ENCODE measurements at places on chromosomes 11 and 22. TPM values are rescaled to one million over a fixed set of nuclear protein-coding genes. Genes with fewer than 3 reads are reported as not detected.

DNA sequence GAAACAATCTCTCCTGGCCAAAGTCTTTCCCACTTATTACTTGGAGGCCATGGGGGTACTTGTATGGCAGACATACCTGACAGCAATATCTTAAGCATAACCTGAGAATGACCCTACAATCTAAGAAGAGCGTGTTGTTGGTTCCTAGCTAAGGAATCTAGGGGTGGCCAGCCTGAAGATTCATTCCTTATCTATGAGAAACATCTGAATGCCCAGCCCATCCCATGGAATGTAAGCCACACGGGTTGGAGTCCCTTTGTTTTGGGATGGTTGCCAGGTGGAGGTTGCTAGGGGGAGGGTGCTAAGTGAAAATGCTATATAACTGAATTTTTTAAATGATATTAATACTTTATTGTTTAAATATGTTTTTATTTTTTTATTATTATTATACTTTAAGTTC, 725.0 kb downstream of the ETS1 start:
- DNase-seq: no peak
- no peak overlapping the region for H3K4me3 ChIP-seq
- no peaks in the 10 kb centered on the region for H3K36me3 ChIP-seq
- H3K27me3 ChIP-seq: no peaks in the 10 kb centered on the region
- no peaks in the 10 kb centered on the region for H3K4me1 ChIP-seq

DNA sequence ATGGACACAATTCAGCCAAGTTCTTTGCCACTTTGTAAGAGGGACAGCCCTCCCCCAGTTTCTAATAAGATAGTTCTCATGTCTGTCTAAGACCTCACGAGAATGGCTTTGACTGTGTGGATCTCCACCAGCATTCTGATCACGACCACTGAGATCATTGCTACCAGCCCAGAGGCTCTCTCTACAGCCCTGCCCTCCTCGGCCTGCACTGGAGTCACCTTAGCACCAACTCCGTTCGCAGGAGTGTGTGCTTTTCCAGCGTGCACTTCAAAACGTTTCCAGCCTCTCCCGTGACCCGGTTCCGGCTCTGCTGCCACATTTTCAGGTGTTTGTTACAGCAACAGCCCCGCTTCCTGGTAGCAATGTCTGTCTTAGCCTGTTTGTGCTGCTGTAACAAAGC, 26.2 kb downstream of the TSPAN32 start:
- no peak for DNase-seq
- H3K27me3 ChIP-seq: no peaks in the 10 kb centered on the region
- H3K27ac ChIP-seq: no peak overlapping the region
- H3K36me3 ChIP-seq: no peaks in the 10 kb centered on the region

- H3K36me3 ChIP-seq: no peaks in the 10 kb centered on the region
- H3K27me3 ChIP-seq: no peaks in the 10 kb centered on the region
- DNase-seq: no peak
- no peak overlapping the region for H3K4me3 ChIP-seq
- H3K4me1 ChIP-seq: peaks cover 5% of the 10 kb centered on the region
- no peak overlapping the region for H3K27ac ChIP-seq
Measured at GRCh38 chr11:76742902-76743301, 40.3 kb upstream of the TSKU start.

DNA sequence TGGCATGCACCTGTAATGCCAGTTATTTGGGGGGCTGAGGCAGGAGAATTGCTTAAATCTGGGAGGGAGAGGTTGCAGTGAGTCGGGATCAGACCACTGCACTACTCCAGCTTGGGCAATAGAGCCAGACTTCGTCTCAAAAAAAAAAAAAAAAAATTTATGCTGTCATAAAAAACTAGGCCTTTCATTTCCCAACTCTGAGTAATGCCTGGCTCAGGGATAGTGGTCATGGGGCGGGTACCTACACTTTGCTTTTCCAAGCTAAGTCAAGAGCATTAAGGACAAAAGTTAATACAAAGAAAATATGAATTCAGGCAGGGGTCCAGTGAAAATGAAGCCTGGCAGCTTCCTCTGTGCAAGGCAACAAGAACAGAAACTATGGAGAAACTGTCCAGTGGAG, 16.3 kb downstream of the CPSF7 start:
- DNase-seq: no peak
- H3K27me3 ChIP-seq: no peaks in the 10 kb centered on the region
- H3K27ac ChIP-seq: no peak overlapping the region
- H3K4me1 ChIP-seq: peaks cover 12% of the 10 kb centered on the region

Gene ELF5
- total RNA-seq: not detected

DNA sequence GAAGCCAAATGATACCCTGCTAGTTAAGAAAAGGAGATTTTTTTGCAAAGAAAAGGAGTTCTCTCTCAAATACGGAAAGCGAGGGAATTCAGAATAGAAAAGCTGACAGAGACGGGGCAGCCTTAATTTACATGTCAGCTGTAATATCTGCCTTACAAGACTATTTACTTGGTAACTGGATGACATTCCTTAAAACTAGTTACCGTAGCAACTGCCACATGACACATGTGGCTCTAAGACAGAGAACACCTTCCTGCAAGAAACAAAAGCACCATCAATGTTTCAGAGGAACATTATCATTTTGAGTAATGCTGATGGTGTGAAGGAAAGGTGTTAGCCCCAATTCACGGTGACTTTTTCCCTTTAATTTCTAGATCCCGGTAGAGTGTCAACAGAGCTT, 222.1 kb downstream of the LRRC4C start:
- H3K4me1 ChIP-seq: no peaks in the 10 kb centered on the region
- no peak for DNase-seq
- H3K4me3 ChIP-seq: no peak overlapping the region
- H3K27ac ChIP-seq: no peak overlapping the region
- no peaks in the 10 kb centered on the region for H3K36me3 ChIP-seq

Gene ROBO4
- total RNA-seq: 474 TPM

GRCh38 chr11:3983101-3983500, 111.5 kb upstream of the RRM1 start:
- no peak overlapping the region for H3K27ac ChIP-seq
- no peak for DNase-seq
- no peaks in the 10 kb centered on the region for H3K27me3 ChIP-seq
- no peaks in the 10 kb centered on the region for H3K4me1 ChIP-seq

- no peak overlapping the region for H3K4me3 ChIP-seq
- no peaks in the 10 kb centered on the region for H3K27me3 ChIP-seq
- no peaks in the 10 kb centered on the region for H3K4me1 ChIP-seq
- no peaks in the 10 kb centered on the region for H3K36me3 ChIP-seq
- DNase-seq: no peak
Measured at GRCh38 chr22:47540011-47540410, 777.6 kb downstream of the TBC1D22A start.

DNA sequence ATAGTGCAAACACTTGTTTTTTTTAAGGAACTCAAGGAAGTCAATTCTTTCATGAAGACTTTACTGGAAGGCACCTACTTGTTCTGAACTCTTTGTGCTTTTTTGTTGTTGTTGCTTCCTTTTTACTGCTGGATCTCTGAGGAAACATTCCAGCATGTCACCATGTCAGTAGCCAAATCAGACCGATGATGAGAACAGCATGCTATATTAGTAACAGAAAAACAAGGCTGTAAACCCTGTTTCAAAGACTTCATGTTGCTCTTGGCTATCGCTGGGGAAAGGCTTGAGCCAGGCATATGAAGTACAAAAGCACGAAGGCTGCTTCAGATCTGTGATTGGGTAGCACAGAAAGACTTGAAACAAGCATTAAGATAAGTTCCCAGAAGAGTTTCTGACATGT, 125.6 kb upstream of the SLC5A12 start:
- no peak overlapping the region for H3K4me3 ChIP-seq
- no peaks in the 10 kb centered on the region for H3K4me1 ChIP-seq
- H3K27ac ChIP-seq: no peak overlapping the region
- no peaks in the 10 kb centered on the region for H3K36me3 ChIP-seq
- no peak for DNase-seq

Gene EFCAB6
- total RNA-seq: 0.32 TPM

DNA sequence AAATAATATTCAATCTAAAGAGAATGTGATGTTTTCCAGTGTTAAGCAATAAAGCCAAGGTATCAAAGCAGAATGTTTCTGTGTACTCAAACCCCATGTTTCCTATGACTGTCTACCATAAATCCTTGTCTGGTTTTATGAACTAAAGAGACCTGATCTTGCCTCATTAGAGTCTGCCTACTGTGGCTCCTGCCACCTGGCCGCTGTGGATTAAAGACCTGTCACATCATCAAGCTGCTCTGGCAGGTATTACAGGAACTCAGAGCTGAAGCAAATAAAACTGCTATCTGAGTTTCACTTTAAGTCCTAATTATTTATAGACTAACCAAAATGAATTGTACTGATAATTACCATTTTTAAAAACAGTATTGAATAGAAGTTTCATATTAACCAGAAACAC, 207.8 kb upstream of the CCDC90B start:
- no peaks in the 10 kb centered on the region for H3K4me1 ChIP-seq
- no peak for DNase-seq
- no peaks in the 10 kb centered on the region for H3K27me3 ChIP-seq
- no peaks in the 10 kb centered on the region for H3K36me3 ChIP-seq
- H3K27ac ChIP-seq: no peak overlapping the region

DNA sequence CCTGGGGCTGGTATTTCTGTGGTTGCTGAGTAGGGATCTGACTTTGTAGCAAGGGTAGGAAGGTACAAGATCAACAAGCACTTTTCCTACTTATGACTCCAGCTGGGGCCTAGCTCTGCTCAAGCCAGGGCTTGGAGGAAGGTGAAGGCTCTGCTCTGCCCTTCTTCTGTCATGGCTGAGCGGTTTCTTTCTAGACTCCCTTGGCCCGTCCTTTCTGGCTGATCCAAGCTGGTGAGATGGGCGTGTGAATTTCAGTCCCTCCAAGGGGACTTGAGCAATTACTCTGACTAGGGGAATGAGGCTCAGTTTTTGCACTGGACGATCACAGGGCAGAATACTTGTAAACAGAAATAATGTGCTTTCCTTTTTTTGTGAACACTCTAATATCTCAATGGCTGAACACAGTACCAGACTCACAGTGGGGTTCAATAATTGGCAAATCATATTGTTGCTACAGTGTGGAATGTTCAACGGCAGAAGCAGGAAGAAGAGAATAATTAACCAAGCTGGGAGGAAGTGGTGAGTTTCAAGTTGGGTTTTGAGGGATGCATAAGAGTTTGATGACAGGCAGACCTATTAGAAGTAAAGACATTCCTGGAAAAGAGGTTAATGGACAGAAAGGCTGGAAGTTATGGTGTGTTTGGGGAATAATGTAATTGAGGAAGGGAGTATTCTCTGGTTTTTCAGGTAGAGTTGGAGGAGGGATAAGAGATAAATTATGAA, 507.6 kb downstream of the MIAT start:
- peaks cover 2% of the 10 kb centered on the region for H3K27me3 ChIP-seq
- H3K27ac ChIP-seq: no peak overlapping the region
- DNase-seq: no peak

GRCh38 chr11:44817207-44817949, 90.6 kb downstream of the TSPAN18 start:
- H3K36me3 ChIP-seq: no peaks in the 10 kb centered on the region
- H3K4me1 ChIP-seq: peaks cover 28% of the 10 kb centered on the region
- H3K27me3 ChIP-seq: no peaks in the 10 kb centered on the region
- H3K4me3 ChIP-seq: no peak overlapping the region

DNA sequence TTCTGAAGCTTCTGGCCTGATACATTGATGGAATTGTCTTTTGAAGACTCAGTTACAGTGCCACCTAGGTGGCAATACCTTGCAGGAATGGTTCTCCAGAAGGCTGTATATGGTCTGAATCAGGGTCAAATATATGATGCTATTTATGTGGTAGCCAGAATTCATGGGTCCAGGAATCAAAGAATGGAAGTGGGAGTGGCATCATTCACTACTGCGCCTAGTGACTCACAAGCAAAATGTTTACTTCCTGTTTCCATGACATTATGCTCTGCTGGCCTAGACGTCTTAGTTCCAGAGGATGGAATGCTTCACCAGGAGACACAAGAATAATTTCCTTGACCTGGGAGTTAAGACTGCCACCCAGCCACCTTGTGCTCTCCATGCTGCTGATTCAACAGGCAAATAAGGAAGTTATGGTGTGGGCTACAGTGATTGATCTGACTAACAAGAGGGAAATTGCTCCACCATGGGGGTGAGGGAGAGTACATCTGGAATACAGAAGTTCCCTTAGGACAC, 491.8 kb downstream of the ETS1 start:
- H3K4me1 ChIP-seq: peaks cover 14% of the 10 kb centered on the region
- peak; percentile 95 for DNase-seq
- H3K4me3 ChIP-seq: no peak overlapping the region
- H3K27ac ChIP-seq: peak overlapping the region; percentile 94
- no peaks in the 10 kb centered on the region for H3K36me3 ChIP-seq

Gene GRIA4
- total RNA-seq: not detected

- H3K4me1 ChIP-seq: no peaks in the 10 kb centered on the region
- H3K4me3 ChIP-seq: no peak overlapping the region
- H3K27ac ChIP-seq: no peak overlapping the region
- H3K27me3 ChIP-seq: peaks cover 2% of the 10 kb centered on the region
- no peaks in the 10 kb centered on the region for H3K36me3 ChIP-seq
- no peak for DNase-seq
Measured at GRCh38 chr22:36999463-36999862, 19.8 kb downstream of the TST start.

DNA sequence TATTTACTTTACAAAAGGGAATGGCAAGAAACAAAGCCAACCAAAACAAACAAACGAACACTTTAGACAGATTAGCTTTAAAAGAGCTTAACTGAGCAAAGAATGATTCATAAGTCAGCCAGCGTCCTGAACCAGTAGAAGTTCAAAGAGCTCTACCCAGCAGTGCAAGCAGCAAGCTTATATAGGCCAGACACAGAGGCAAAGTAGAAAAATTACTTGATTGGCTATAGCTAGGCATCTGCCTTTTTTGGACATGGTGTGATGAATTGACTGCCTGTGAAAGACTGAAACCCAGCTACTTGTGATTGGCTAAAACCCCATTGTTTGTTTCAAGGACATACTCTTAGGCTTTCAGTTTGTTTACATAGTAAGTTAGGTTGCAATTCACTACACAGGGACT, 2120.0 kb upstream of the RAG2 start:
- no peak for DNase-seq
- no peak overlapping the region for H3K27ac ChIP-seq
- no peaks in the 10 kb centered on the region for H3K4me1 ChIP-seq
- no peaks in the 10 kb centered on the region for H3K27me3 ChIP-seq

DNA sequence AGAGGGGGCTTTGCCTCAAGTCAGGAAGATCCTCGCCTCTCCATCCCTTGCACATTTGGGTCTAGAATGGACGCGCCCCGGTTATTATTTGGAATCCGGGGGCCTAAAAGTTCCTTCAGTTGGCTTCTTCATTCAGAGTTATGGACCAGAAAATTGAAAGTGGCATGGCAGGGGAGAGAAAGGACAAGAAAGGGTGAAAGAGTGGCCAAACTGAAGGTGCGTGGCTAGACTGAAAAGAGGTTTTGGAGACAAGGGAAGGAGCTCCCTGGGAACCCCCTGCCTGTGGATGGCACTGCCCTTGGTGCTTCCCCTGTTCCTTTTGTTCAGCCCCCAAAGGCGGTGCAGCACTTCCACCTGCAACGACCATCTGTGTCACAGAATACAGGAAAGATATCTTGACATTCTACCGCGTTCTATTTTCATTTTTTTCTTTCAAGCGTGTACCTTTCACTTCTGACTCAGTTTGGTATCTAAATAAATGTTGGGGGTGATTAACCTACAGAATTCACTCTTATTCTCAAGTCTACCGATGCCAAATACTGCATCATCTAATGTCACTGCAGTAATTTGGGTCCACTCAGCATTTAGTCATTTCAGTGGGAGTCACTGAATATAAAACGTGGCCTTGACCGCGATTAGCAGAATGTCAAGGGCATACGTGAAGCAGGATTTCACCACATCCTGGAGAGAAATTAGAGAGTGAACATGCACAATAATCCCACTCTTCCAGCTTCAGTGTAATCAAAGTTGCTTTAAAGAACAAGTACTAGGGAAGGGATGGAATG, 88.1 kb upstream of the ARHGAP32 start:
- no peak for DNase-seq
- H3K4me3 ChIP-seq: peak overlapping the region; percentile 51
- H3K36me3 ChIP-seq: no peaks in the 10 kb centered on the region

Data from endothelial cell of umbilical vein (primary cell).